Activated CD4-positive, alpha-beta memory T cell treated with anti-CD3 and anti-CD28 coated beads, Interleukin-2, amount 10 ng/mL, durations not matched to agents 7 days and 5 days (primary cell): ENCODE measurements at places on chromosomes 6 and 20.

DNA sequence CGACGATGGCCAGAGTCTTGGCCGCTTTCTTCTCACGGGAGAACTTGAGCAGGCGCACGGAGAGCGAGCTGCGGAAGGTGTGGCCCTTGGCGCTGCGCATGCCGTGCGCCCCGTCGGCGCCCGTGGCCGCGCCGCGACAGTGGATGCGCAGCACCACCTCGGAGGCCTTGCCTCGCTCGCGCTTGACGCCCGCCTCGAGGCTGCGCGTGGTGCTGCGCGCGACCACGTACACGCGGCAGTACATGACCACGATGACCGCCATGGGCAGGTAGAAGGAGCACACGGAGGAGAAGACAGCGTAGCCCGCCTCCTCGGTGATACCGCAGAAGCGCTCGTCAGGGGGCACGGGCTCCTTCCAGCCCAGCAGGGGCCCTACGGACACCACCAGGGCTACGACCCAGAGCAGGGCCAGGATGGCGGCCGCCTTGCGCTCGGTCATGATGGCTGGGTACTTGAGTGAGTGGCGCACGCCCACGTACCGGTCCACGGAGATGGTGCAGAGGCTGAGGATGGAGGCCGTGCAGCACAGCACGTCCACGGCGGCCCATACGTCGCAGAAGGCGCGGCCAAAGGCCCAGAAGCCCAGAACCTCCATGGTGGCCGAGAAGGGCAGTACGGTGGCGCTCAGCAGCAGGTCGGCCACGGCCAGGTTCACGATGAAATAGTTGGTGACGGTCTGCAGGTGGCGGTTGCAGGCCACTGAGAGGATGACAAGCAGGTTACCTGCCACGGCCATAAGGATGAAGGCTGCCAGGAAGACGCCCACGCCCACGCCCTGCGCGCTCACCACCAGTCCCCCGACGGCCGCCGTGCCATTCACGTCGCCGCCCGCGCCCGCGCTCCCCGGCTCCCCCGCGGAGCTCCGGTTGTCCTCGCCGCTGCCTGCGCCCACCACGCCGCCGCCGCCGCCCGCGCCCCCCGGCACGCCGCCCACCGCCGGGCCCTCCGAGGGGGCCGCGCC lies 232.8 kb upstream of the RNF24 start:
- no peak for DNase-seq

GRCh38 chr6:16334671-16335070 lies 96.3 kb downstream of the GMPR start:
- DNase-seq = no peak

DNA sequence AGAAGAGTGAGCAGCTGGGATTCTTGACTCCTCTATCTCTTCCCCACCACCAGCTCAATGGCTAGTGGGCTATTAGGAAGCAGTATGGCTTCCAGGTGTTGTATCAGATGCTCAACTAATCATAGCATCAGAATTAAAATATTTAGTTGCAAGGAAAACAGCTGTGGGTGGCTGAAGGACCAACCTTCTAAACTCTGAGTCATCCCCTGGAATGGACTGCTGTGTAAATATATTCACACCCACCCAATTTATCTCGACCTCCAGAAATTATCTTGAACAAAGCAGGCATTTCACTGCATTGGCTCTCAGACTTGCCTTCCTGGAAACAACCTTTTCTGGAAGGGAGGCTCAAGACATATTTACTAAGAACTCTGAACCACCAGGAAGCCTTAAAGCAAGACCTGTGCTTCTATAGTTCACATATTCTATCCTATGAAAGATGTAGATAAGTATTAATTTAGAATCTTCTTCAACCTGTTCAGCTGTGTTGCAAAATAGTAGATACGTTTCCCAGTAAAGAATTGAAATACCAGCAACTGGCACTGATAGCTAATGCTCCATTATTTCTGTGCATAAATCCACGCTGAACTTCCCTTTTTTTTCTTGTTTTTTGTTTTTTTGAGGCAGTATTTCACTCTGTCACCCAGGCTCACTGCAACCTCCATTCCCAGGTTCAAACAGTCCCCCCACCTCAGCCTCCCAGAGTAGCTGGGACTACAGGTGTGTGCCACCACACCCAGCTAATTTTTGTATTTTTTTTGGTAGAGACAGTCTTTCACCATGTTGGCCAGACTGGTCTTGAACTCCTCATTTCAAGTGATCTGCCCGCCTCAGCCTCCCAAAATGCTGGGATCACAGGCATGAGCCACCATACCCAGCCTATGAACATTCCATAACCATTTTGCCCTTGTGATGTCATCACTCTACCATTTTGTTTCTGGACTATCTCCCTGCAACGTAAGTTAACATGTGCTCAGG lies 56.9 kb upstream of the CD2AP start:
- DNase-seq = no peak

DNA sequence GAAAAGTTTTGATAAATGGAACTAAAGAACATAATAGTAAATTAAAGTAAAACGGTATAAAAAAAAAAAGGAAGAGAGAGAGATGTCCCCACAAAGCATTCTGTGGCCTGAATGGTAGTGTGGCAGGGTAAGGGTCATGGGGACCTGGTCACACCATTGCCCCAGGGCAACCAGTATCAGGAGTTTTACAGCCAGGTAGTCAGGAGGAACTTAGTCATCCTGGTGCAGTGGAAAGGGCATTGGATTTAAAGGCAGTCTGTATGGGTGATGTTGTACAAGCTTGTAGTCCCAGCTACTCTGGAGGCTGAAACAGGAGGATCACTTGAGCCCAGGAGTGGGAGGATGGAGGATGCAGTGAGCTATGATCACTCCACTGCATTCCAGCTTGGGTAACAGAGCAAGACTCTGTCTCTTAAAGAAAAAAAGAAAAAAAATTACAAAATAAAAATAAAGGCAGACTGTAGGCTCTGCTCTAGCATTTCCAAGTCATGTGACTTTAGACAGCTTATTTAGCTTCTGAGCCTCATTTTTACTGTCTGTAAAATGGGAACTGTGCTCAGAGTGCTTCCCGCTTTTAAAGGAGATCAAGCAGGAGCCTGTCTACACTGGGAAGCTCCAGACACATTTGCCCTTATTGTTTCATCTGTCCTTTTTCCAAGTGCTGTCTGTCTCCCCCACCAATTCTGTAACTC lies 112.8 kb upstream of the ARMC2 start:
- DNase-seq = no peak

- DNase-seq = no peak
These were observed 347.7 kb downstream of the BCKDHB start for GRCh38 chr6:80454197-80454596.

GRCh38 chr6:56040223-56040622 lies 164.8 kb upstream of the BMP5 start:
- DNase-seq = no peak

DNA sequence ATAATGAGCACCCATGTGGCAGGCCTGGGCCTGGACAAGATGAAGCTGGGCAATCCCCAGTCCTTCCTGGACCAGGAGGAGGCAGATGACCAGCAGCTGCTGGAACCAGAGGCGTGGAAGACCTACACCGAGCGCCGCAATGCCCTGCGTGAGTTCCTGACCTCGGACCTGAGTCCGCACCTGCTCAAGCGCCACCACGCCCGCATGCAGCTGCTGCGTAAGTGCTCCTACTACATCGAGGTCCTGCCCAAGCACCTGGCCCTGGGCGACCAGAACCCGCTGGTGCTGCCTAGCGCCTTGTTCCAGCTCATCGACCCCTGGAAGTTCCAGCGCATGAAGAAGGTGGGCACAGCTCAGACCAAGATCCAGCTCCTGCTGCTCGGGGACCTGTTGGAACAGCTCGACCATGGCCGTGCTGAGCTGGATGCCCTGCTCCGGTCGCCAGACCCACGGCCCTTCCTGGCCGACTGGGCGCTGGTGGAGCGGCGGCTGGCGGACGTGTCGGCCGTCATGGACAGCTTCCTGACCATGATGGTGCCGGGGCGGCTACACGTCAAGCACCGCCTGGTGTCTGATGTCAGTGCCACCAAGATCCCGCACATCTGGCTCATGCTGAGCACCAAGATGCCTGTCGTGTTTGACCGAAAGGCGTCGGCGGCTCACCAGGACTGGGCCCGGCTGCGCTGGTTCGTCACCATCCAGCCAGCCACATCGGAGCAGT lies 1.9 kb downstream of the FNDC11 start:
- DNase-seq = no peak
